ENCODE measurements at places on chromosomes 2 and 18.

DNA sequence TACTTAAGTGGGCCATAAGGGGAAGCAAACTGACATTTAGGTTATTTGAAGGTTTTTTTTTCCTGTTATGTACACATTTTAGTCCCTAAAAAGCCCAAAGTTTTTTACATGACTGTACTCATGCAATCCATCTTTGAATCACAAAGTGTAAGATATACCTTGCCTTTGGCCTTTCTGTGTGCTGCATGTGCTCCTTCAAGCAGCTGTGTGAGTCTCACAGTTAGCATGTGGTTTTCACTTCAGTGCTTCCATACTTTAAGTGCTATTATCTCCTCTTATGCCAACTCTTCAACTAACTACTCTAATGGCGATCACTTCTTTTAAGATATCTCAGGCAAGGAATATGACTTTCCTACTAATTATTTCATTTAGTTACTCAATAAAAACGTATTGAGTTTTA, 597.1 kb upstream of the ACVR2A start:
- no peak for ATAC-seq

DNA sequence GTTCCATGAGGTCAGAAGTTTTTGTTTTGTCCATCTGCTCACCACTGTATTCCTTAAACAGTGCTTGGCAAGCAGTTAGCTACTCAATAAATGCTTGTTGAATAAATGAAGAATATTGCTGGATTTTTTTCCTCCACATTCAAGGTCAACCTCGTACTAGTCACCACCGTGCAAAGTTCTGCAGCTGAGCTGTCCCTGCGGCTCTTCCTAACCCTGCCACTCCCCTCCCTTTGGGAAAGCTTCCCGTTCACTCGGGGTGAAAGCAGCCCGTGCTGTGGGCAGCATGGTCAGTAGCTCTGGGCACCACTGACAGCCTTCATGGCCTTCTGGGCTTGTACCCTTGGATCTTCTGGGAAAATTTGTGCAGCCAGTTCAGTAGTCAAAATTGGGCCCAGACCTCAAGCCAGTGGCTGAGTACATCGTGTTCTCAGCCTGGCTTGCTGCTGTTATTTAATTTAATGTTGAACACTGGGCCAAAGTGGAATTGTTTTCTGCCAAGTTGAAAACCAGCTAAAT, 469.3 kb upstream of the RAB12 start:
- no peak for ATAC-seq

DNA sequence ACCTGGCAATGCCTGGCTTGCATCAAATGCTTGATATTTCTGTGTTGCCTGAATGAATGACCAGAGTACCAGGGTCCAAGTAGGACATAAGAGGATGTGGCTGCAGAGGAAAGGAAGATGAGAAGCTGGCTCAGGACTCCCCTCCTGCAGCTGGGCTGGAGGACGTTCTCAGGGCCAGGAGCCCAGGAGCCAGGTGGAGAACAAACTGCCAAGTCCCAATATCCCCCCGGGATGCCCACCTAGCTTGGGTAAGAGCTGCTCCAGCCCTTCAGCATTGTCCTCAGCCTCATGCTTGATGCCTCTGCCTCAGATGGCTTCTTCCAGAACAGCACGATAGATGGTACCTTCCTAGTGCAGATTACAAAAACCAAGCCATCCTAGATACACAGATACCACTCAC, 8.6 kb upstream of the ATP6V1B1 start:
- no peak for ATAC-seq

- no peak for ATAC-seq
These were observed 30.5 kb downstream of the LINC00305 start for GRCh38 chr18:64118406-64118805.

DNA sequence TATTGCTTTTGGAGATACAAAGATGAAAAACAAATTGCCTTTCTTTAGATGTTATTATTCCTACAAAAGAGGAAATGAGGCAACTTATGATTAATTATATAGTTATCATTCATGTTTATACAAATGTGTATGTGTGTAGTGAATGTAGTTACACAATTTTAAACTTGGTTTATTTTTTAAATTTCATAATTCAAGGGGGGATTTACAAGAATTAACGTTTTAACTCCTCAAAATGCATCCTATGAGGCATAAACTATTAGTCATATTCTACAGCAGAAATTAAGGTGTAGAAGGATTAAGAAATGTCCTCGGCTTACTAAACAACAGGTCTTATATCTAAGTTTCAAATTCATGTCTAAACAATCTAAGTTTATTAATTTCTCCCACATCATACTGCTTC, 1545.8 kb downstream of the LRP1B start:
- ATAC-seq: no peak

DNA sequence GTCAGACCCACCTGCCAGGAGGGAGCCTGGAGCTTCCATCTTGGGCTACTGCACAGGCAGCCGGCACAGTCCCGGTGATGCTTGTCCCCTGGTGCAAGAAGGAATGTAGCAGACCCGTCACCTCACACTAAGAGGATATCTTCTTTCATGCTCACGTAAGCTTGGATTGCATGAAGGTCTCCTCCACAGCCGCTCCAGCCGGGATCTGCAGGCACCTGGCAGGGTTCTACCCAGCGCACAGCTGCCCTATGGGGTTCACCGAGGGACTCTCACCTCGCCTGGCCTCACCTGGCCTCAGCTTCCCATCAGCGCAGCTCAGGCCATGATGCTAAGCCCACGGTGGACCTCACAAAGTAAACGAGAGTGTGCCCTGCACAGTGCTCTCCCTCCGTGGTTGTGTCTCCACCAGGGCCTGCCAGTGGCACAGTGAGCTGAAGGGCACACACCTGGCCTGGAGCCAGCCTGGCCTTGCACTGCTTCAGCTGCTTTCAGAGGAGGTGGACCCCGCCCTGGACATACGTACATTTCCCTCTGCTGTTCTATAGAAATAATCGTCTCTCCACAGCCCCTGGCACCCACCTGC, 239.1 kb downstream of the SEPTIN10 start:
- no peak for ATAC-seq

GRCh38 chr2:50582164-50582563, 449.8 kb downstream of the NRXN1 start:
- ATAC-seq: no peak

GRCh38 chr2:206846981-206847834, 81.8 kb downstream of the FASTKD2 start:
- no peak for ATAC-seq

GRCh38 chr2:138496096-138496651, 5.4 kb upstream of the SPOPL start:
- no peak for ATAC-seq

DNA sequence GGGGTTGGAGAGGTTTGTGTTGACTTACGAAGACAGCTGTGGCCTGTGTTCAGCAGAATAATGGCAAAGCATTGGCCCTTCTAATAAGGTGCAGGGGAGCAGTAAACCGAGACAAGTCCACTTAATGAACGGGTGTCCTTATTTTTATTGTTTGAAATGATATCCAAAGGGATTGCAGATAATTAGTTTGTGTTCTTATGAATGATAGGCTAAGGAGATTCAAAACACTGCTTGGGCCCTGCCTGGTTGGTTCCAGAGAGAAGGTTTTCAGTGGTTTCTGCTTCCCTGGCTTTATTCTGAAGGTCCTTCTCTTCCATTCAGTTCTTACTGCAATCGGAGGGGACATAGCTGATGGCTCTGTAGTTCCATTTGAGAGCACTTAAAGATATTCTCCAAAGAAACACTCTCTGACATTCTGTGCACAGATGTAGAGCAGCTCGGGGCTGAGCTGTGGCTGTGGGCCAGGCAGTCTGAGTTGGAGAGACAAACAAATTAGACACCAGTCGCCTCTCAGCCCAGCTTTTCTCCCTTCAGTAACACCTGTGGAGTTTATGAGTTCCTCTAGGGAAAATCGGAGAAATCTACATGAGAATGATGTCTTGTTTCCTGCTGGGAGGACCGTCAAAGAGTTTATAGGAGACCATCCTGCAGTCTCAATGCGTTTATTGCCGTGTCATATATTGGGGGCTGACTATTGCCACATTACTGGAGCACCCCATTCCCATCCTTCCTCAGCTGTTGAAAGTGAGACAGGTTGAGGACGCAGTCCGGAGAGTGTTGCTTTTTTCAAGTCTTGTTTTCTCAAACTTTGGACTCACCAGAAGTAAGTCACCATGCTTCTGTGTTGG, 6.5 kb downstream of the GREB1 start:
- ATAC-seq: no peak

DNA sequence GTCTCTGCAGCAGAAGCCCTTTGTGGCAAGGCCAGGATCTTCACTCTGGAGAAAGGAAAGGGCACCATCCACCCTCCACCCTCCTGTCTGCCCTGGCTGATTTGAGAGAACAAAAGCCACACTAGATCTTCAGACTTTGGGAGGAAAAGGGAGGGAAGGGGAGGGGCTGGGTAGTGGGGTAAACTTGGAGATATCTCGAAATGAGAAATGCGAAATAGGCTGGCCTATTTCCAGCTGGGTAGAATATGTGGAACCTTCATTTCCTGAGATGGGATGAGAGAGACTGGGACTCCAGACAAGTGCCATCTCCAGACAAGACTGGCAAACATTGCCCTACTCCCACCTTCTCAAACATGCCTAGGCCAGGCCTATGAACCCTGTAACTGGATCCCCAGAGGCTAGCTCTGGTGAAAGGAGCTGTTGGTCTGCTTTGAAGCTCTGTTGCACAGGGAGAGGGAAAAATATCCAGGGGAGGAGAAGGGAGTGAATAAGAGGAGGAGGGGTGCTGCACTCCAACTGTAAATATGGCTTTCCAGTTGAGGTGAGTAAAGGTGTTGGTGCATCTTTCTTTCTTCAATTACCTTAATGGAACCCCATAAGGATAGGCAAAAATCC, 1.7 kb downstream of the HOXD12 start:
- no peak for ATAC-seq

- no peak for ATAC-seq
These were observed 1.5 kb downstream of the GAREM1 start for GRCh38 chr18:32469190-32469651.

- ATAC-seq: no peak
These were observed 185.4 kb downstream of the INHBB start for GRCh38 chr2:120531365-120531764.

- no peak for ATAC-seq
These were observed 101.6 kb upstream of the FAM136A start for GRCh38 chr2:70403267-70404053.

DNA sequence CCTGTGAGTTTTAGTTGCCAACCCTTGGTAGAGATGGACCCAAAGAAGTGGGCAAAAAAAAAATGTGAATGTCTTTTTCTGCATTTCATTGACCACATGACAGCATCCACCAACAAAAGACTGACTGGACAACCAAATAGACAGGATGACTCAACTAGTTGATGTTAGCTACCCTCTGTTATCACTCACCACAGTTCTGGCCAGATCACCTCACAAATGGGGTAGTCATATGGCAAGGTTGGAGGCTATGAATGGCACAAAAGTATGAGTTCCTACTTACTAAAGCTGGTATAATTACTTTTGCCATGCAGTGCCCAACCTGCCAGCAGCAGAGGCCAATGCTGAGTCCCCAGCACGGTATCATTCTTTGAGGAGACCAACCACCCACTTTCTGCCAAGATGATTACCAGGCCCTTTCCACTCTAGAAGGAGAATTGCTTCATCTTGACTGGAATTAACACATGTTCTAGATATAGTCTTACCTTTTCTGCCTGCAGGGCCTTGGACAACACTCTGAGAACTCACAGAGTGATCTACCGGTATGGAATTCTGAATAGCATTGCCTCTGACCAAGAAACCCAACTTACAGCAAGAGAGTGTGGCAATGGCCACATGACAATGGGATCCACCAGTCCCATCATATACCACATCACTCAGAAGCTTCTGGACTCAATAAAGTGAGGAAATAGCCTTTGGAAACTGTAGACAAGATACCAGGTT, 20.1 kb upstream of the TCF7L1 start:
- no peak for ATAC-seq

DNA sequence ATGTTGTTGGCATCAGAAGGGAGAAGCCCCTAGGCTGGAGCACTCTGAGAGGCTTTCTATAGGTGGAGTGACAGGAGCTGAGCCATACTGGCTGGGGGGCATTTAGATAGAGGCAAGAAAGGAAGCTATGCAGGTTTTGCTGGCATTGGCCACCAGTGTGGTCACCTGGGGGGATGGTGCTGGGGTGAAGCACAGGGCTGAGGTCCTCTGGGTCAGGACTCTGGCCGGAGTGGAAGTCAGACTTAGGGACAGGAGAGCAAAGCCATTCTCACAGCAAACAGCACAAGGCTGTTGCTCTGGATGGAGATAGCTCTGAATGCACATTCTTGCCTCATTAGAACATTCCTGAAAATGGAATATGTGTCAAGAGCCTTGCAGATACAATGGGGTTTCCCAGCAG, 47.4 kb downstream of the NTSR2 start:
- no peak for ATAC-seq

- no peak for ATAC-seq
These were observed 10.1 kb downstream of the RAMP1 start for GRCh38 chr2:237869343-237870102.

DNA sequence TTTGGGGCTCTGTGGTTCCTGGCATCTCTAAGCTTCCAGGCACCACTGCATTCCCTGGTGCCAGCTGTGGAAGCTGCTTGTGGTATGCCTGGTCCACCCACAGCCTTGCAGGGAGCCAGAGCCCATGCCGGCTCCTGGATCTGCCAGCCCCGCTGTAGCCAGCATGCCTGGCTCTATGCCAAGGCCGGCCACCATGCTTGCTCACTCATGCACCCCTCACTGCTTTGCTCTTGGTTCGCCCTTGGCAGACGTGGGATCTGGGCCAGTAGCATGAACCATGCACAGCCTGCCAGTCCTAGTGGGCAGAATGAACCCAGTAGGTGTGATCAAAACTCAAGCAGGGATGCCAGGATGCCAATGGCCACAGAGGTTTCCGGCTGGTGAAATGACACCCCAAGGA, 634.2 kb upstream of the TMEFF2 start:
- ATAC-seq: no peak

GRCh38 chr2:197952540-197953202, 148.3 kb downstream of the PLCL1 start:
- peak; percentile 89 for ATAC-seq

- no peak for ATAC-seq
These were observed 900.1 kb downstream of the MBD2 start for GRCh38 chr18:53324353-53324752.

DNA sequence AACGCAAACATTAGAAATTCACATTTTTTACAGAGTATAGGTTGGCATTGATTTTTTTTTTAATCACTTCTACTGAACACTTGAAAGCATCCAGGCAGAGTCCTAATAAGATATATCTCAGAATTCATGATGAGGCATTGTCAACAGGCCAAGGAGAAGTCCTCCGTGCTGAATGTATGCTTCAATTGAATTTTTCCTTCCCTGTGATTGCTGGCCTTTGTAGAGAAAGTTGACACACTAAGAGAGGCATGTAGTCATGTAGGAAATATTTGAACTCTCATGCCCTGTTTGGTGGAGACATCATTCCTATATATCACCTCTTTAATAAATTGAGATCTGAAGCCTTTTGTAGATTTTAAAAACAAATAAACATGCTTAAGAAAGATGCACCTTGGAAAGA, 844.9 kb downstream of the CPS1 start:
- no peak for ATAC-seq
